ENCODE measurements at places on chromosomes 11 and 22.
A peak's percentile ranks its signal among the peaks of the same experiment; 100 is the strongest.

GRCh38 chr11:9461063-9461759, 399 bp downstream of the ZNF143 start:
- DNase-seq = peak; percentile 85

DNA sequence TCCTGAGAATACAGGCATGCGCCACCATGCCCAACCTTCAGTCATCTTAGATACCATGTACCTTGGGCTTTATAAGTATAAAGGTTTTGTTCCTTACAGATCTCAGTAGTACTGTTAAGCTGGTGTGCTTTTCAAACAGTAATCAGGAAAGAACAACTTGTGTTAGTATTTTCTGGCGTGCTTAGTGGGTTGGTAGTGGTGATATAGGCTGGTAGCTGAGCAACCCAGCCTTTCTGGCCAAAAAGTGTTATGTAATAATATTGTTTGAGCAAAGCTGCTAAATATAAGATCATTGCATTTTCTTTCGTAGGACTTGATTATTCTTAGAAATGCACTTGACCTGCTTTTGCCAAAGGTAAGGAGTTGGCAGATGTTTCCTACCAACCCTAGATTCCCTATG, 6.5 kb downstream of the ADSL start:
- DNase-seq = no peak

DNA sequence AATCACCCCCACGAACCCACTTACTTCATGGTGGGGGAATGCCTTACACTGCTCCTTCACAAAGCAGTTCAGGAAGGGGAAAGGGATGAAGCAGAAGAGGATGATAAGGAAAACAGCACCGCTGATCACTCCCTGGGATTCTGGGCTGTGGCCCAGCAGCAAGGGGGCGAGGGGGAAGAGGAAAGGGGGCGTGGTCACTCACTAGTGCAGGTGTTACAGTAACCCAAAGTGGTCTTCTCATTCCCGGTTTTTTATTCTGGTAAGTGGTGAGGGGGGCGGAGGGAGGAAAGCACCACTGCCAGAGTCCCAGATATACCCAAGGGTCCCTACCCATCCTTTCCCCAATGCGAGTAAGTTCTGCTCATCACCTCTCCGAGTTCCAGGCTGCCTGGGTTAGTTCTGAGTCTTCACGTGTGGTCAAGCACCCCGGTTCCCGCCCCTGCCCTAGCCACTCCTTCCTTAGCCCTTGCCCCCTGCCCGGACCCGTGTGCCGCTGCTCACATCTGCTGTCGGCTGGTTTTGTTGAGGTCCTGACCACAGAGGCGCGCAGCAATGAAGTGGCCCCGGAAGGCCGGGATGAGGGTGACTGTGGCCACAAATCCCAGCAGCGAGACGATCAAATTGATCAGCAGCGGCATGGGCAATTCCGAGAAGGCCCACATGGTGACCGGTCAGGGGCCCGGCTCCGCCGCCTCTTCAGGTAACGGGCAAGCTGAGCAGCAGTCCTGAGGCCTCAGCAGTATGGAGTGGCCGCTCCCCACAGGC, 477 bp downstream of the DPAGT1 start:
- DNase-seq = no peak

- DNase-seq = no peak
These were observed 336.8 kb downstream of the GUCY1A2 start for GRCh38 chr11:106681435-106681834.

DNA sequence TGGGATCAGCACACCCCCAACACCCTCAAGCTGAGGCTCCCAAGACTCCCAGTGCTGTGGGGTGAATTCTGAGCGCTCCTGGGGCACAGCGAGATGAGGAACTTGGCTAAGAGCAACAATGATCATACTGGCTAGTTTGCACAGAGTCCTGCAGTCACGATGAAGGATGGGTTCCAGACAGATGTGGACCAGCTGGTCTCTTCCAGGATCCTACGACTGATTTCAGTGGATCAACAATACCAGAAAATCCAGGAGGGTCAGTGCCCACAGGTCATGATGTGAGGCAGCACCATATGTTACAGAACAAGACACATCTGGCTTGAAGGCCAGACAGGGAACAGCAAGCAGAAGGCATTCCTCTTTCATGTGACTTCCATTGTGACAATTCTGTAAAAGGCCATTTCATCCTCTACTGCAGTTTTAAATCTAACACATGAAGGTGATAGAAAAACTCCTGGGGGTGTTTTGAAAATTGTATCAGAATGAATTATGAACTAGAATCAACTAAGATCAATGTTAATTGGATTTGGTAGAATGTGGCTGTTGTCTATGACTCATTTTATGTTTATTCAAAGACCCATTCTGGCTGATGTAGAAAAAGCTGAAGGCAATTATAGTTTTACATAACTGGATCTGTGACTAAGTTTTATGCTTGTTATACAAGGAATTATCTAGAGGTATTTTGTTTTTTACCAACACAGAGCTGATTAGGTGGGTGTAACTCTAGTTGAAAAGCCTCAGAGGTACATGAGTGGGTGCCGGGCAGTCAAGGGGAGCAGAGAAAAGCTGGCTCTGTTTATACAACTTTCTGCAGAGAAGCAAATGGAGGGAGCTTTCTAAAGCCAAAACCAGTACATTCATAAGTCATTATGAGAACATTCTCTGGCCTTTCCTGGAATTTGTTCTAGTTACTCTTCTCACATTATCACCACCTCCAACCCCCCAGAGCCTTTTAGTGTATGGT, 29.1 kb downstream of the OR52K1 start:
- DNase-seq = no peak

GRCh38 chr22:37639771-37640590, 512 bp downstream of the SH3BP1 start:
- no peak for DNase-seq

DNA sequence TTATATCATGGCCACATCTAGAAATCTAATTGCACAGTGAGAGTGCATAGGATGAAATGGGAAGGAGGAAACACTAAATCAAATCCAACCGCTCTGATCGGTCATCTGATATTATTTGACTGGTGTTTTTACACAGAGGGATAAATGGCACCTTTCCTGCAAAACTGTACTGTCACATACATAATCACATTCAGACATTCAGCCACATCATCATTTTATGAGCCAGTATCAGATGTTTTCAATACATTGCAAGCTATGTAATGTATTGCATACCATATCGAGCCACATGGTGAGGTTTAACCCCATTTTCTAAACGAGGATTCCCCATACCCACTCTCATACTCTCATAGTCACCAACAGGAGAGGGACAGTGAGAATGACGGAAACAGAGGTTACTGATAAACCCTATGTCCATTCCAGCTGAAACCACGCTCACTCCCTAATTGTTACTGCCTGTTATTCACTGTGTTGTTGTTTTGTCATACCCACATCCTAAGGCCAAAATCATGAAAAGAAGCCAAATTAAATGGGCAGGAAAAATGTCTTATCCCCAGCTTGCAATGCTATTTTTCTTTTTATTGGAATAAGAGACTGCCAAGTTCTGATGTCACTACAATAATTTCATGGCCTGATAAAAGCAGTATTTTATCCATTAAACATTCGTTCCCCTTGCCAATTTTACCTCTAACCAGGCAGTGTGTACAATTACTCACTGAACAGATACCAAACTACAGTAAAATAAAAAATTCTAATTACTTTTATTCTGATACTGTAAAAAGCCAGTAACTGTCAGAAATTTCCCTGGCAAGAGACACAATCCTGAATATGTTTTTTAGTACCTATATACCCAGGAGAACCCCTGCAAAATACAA, 9.0 kb downstream of the CDON start:
- no peak for DNase-seq

- DNase-seq = peak; percentile 20
These were observed 12.4 kb downstream of the CRELD2 start for GRCh38 chr22:49930596-49931412.

All from kidney glomerular epithelial cell (primary cell).